Activated gamma-delta T cell (primary cell): ENCODE measurements at places on chromosomes 12 and 14.

- no peak for DNase-seq
Measured at GRCh38 chr12:111976291-111976690, 36.7 kb downstream of the TMEM116 start.

- DNase-seq, result no peak
Measured at GRCh38 chr12:53046655-53047220, 3.1 kb upstream of the TNS2 start.

DNA sequence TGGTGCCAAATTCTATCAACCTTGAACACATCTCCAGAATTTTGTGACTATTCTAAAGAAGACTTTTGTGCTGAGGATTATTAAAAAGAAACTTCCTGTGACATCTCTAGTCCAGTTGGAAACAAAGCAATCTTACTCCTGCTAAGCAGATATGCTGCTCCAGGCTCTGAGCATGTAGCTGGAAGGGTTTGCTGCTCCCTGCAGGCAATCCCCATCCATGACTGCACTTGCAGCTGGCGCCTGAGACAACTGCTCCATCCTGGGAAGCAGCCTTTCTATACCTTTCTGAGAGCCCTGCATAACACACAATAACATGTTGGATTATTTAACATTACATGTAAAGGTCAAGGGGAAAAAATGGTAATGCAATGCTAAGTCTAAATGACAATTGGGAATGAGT is 105.1 kb downstream of the NDUFA12 start:
- DNase-seq, result no peak

DNA sequence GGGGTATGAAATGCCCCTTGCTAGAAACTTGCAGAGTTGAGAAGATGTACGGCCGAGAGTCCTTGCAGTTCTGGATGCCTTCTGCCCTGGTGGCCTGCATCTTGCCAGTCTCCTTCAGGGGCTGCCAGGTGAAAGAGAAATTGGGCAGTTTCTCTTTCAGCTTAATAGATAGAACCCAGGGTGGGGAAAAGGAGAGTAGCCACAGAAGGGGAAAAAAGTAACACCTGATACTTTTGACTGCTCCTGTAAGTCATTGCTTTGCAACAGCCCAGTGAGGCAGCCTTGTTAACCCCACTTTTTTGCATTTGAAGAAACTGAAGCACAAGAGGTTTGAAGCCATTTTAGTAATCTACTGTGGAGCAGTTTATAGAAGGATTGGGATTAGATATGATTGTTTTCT is 27.6 kb downstream of the TDP1 start:
- no peak for DNase-seq

DNA sequence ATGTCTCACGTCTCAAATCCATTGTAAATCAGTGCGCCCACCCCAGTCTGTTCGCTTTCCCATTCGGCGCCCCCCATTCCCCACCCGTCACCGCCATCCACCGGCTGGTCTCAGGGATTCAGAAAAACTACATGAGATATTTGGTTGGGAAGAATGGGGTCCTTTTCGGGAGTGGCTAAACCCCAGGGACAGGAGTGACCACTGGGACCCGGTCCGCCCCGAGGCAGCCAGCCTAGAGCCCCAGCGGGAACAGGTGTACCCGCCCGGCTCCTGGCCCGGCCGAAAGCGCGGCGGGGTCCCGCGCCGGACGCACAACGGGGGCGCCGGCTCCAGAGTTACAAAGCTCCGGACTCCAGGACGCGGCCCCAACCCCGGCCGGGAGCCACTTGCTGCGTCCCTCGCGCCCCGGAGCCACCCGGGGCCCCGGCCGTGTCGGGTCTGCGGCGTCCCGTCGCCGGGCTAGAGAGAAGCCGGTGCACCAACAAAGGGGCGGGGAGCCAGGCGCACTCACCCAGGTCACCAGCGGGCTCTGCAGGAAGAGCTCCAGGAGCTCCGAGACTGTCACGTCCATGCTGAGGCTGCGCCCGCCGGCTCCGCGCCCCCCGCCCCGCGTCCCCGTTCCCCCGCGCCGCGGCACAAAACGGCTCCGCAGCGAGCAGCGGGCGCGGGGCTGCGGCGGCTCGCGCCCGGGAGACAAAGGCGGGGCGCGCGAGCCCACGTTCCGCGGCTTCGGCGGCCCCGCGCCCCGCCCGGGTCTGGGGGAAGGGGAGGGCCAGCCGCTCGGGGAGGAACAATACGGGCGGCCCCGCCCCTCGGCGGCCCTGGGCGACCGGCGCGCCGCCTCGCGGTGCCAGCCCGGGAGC is at the start of gene CCDC88C:
TSS of gene CCDC88C (minus strand) at position 701 of the 863 bp plus-strand sequence. CDS start at position 571, 130 bp downstream.
- peak; percentile 67 for DNase-seq
